WTC11 (cell line): ENCODE measurements at places on chromosomes 2 and 18.

DNA sequence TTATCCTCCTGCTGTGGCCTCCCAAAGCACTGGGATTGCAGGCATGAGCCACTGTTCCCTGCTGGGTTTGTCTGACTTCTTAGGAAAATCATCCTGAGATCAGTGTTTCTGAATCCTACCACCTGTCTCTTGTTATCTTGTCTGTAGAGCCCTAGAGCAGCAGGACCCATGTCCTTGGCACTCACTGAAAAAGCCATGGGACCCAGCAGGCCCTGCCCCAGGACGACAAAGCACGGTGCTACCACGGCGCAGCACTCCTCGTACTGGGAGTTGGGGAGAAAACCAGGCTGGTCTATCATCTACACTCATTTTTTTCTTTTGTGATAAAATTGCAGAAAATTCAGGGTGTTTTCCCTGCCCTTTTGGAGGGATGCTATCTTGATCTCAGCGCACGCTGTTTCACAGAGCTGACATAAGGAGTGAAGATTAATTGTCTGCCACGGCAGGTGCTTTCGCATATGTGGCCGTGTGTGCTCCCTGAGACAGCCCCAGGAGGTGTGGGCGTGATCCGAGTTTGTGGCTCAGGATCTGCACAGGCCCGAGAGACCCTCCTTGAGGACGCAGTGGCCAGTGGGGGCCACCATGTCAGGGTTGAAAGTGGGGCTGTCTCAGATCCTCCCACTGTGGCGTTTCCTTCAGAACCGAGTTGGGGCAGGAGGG, 179.1 kb downstream of the LDLRAD4 start:
- H3K27me3 ChIP-seq = no peaks in the 10 kb centered on the region
- DNase-seq = no peak
- no peak overlapping the region for H3K27ac ChIP-seq
- H3K4me3 ChIP-seq = no peak overlapping the region
- H3K4me1 ChIP-seq = no peaks in the 10 kb centered on the region
- H3K36me3 ChIP-seq = no peaks in the 10 kb centered on the region

DNA sequence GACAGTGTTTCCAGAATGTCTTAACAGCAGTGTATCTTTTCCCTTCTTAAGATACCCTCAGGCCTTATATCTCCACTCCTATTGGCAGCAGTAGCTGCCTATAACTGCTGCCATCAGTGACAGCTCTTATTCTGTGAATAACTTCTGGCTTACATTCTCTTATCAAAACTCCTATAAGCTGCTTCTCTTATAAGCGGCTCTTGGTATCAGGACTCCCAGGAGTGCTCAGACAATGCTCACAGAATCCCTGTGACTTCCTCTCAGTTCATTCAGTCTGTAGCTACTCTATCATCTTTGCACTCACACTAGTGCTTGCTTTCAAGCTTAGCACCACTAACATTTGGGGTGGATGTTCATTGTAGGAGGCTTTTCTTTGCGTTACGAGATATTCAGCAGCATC, 143.7 kb upstream of the CDH7 start:
- H3K36me3 ChIP-seq = peaks cover 2% of the 10 kb centered on the region
- H3K4me1 ChIP-seq = peaks cover 24% of the 10 kb centered on the region
- no peak for DNase-seq

DNA sequence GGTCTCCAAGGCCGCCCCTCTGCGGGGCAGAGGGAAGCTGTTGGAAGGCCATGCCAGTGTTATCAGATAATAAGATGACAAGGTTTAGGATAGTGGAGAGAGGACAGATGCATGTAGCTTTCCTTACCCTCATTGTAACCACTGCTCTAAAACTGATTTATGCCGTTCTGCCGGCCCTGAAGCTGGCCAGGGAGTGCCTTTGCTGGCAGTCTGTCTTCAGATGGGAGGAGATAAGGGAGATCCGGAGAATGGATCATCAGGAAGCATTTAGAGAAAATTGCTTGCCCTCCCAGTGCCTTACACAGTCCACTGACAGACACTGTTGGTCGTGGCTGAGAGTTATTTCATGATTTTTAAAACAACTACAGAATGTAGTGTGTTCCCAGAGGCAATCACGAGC, 35.4 kb upstream of the MYO3B start:
- H3K4me1 ChIP-seq = peaks cover 28% of the 10 kb centered on the region
- H3K27me3 ChIP-seq = peaks cover 3% of the 10 kb centered on the region
- no peak overlapping the region for H3K27ac ChIP-seq
- no peak overlapping the region for H3K4me3 ChIP-seq

DNA sequence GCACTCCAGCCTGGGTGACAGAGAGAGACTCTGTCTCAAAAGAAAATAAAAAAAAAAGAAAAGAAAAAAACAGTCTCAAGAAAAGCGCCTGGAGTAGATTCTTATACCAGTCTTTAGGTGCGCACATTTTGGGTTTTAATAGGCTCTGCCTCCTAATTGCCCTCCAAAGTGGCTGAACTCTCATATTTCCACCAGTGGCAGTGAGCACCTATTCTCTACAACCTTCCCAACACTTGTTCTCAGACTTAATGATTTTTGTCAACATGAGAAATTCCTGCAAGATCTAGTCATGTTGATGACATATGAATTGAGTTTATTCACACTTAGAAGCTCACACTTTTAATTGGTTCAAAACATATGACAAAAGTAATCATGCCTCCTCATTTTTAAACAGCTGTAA, 39.0 kb downstream of the PLB1 start:
- no peaks in the 10 kb centered on the region for H3K4me1 ChIP-seq
- no peak for DNase-seq
- H3K4me3 ChIP-seq = no peak overlapping the region
- no peaks in the 10 kb centered on the region for H3K36me3 ChIP-seq

- H3K4me3 ChIP-seq = no peak overlapping the region
- no peak overlapping the region for H3K27ac ChIP-seq
- H3K27me3 ChIP-seq = no peaks in the 10 kb centered on the region; the same call in 1 of the 2 replicates
- no peaks in the 10 kb centered on the region for H3K36me3 ChIP-seq
- no peaks in the 10 kb centered on the region for H3K4me1 ChIP-seq
Measured at GRCh38 chr2:71711133-71711855, 257.9 kb downstream of the DYSF start.

DNA sequence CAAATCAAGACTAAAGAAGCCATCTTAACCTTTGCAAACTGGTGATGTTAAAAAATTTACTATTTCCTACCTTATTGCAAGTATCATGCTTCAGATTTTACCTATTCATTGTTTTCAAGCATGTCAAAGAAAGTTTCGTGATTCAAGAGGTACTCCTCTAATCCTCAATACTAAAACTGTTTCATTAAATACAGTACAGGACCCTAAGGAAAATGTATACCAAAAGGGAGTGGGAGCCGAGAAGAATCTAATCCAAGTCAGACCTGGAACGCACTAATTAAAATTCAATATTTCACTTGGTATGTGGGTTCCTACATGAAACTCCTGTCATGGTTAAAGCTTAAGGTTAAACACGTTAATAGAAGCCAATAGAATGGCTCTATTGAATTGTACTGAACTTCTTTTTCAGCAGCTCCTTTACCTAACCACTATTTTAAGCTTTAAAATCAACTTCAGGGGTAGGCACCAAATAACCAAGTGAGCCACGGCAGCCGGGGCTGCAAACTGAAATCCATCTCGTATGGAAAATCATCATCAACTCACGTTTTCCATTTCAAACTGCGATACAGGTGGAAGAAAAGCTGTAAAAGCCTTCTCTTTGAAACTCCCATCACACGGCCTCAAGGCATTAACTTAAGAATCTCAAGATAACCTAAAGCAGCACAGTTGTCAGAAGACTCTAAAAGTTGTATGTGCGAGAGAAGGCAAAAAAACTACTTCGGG, 188.8 kb downstream of the ZEB2 start:
- no peak for DNase-seq
- H3K4me3 ChIP-seq = peak overlapping the region; percentile 86
- peaks cover 44% of the 10 kb centered on the region for H3K4me1 ChIP-seq
- peak overlapping the region; percentile 93 for H3K27ac ChIP-seq
- peaks cover 15% of the 10 kb centered on the region for H3K27me3 ChIP-seq

GRCh38 chr18:63963615-63964256, 6.1 kb upstream of the SERPINB8 start:
- no peak overlapping the region for H3K27ac ChIP-seq
- no peak overlapping the region for H3K4me3 ChIP-seq
- no peaks in the 10 kb centered on the region for H3K36me3 ChIP-seq
- H3K27me3 ChIP-seq = peaks cover 10% of the 10 kb centered on the region

DNA sequence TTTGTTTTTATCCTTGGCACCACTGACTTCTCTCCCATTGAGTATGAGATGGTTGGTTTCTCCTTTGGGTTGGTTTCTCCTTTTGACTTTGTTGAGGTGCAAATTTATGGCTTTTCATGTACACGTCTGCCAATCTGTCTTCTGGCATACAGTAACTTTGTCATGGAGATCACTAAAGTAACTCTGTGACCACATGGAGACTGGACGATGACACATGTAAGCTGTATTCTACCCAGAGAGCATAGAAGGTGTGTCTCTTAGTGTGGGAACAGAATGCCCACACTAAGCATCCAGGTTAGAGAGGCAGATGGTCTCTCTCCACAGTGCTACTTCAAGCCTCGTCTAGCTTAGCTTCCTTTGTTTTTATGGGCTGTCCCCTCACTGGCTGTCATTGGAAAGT, 897.5 kb downstream of the SUCLG1 start:
- peaks cover 4% of the 10 kb centered on the region for H3K36me3 ChIP-seq
- H3K4me1 ChIP-seq = peaks cover 9% of the 10 kb centered on the region
- H3K4me3 ChIP-seq = no peak overlapping the region
- no peak for DNase-seq
- no peak overlapping the region for H3K27ac ChIP-seq

GRCh38 chr18:54338230-54338629, 19.4 kb downstream of the STARD6 start:
- no peak overlapping the region for H3K4me3 ChIP-seq
- DNase-seq = no peak
- H3K27ac ChIP-seq = no peak overlapping the region
- no peaks in the 10 kb centered on the region for H3K27me3 ChIP-seq
- no peaks in the 10 kb centered on the region for H3K4me1 ChIP-seq

DNA sequence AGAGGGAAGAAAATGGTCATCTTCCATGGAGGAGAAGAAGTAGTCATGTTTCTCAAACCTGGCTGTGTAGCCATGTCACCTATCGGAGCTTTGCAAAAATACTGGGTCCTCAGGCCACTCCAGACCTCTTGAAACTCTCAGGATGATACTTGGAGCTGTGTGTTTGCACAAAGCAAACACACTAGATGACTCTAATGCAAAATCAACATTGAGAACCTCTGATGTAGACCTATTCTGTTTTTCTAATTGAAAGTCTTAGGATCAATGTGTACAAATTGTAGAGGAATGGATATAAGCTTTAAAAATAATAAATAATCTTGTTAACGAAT, 444.3 kb downstream of the RND3 start:
- DNase-seq = no peak
- no peak overlapping the region for H3K27ac ChIP-seq
- no peaks in the 10 kb centered on the region for H3K36me3 ChIP-seq
- H3K4me1 ChIP-seq = peaks cover 20% of the 10 kb centered on the region

DNA sequence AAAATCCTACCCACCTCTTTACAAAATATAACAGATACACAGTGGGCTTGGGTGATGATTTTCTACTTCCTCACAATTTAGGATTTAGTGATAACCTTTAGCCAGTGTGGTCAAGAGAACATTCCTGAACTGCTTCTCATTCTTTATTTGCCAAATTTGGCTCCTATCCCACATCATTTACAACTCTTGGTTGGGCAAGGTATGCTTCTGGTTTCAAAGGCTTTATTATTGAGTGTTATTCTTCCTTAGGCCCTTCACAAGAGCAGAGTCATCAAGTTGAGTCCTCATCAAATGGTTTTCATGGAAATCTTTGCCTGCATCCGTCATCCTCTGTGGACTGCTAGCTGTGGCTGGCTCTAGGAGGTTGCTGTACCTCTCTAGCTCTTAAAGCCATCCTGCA, 472.0 kb upstream of the ETAA1 start:
- DNase-seq = no peak
- no peaks in the 10 kb centered on the region for H3K27me3 ChIP-seq
- H3K36me3 ChIP-seq = no peaks in the 10 kb centered on the region
- H3K4me3 ChIP-seq = no peak overlapping the region

GRCh38 chr2:1414121-1414520, 858 bp downstream of the TPO start:
- H3K27me3 ChIP-seq = peaks cover 24% of the 10 kb centered on the region
- H3K36me3 ChIP-seq = no peaks in the 10 kb centered on the region
- DNase-seq = no peak
- H3K4me3 ChIP-seq = no peak overlapping the region
- peaks cover 17% of the 10 kb centered on the region for H3K4me1 ChIP-seq

GRCh38 chr2:72887740-72888437, 681 bp downstream of the SPR start:
- H3K36me3 ChIP-seq = no peaks in the 10 kb centered on the region
- H3K4me1 ChIP-seq = peaks cover 18% of the 10 kb centered on the region
- H3K4me3 ChIP-seq = peak overlapping the region; percentile 67

DNA sequence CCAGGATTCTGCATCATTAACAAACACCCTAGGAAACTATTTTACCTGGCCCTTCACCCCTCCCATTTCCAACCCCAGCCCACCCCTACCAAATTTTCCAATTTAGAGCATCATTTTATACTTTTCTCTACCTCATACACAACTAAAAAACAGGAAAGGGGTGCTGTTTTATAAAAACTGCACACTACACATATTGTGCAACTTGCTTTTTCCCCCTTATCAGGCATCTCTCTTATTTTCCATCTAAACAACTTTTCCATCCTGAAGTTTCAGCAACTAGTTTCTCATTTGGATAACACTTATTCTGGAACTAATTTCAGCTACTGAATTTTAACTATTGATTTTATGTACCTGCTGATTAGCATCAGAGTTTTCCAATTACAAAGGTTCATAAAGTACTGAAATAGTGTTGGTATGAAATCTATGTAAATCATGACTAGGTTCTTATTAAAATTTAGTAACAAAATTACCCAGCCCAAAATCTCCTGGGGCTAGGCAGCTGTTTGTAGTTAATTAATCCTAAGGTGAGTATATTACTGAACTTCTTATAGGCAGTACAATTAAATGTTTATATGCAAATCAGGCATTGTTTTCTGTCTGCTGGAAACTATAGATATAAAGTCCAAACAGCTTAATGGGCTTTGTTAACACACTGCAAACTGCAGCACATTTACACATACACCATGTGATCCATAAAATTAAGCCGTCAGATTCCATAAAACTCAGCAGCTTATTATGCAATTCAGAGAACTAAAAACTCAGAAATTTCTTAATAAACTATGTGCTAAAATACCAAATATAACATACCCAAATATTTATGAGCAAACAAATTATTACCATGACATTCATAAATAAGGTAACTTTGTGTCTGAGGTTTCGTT, 7.9 kb downstream of the SF3B1 start:
- no peak for DNase-seq
- H3K4me1 ChIP-seq = peaks cover 41% of the 10 kb centered on the region
- peak overlapping the region; percentile 57 for H3K27ac ChIP-seq
- H3K36me3 ChIP-seq = peaks cover 23% of the 10 kb centered on the region
- H3K27me3 ChIP-seq = no peaks in the 10 kb centered on the region

DNA sequence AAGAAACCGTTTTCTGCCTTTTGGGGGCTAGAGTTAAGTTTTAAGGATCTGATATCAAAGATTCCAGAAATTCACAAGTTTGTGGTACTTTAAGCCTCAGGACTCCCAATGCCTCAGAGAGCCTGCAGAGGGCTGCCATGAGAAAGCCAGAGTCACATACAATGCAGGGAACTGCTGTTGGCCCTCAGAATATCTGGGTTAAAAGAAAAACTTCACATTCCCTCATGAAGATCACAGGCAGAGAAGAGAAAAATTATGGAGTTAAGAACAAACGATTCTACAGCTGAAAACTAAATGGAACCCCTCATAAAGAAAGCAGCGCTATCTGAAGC, 39.5 kb downstream of the HDAC4 start:
- peaks cover 27% of the 10 kb centered on the region for H3K4me1 ChIP-seq
- peaks cover 5% of the 10 kb centered on the region; the same call in 1 of the 2 replicates for H3K36me3 ChIP-seq

GRCh38 chr18:22742409-22742808, 190.7 kb upstream of the RBBP8 start:
- no peaks in the 10 kb centered on the region for H3K36me3 ChIP-seq
- H3K4me1 ChIP-seq = no peaks in the 10 kb centered on the region
- no peak overlapping the region for H3K4me3 ChIP-seq
- no peak overlapping the region for H3K27ac ChIP-seq
- H3K27me3 ChIP-seq = no peaks in the 10 kb centered on the region
